ENCODE measurements at places on chromosomes 12 and 14. TPM values are rescaled to one million over a fixed set of nuclear protein-coding genes. Genes with fewer than 3 reads are reported as not detected.

DNA sequence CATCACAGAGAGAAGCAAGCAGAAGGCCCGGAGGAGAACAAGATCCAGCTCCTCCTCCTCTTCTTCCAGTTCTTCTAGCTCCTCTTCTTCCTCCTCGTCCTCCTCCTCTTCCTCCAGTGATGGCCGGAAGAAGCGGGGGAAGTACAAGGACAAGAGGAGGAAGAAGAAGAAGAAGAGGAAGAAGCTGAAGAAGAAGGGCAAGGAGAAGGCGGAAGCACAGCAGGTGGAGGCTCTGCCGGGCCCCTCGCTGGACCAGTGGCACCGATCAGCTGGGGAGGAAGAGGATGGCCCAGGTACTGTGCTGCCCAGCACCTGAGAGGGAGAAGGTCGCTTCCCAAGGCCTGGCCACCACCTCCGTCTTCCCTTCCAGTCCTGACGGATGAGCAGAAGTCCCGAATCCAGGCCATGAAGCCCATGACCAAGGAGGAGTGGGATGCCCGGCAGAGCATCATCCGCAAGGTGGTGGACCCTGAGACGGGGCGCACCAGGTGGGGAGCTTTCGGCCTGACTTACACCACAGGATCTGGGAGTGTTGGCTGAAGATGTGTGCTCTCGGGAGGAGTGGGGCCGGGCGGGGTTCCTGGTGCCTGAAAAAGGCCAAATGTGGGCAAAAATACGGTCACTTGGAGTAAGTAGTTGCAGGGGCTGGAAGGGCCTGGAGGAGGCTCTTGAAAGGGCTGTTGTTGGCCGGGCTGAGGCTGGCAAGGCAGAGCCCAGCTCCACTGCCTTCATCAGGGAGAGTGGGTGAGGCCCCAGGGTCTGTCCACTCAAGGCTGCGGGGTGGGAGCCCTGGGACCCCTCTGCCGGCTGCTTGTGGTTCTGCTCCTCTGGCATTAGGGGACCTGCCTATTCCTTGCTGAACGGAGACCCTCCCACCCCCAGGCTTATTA lies 1.4 kb downstream of the ARL6IP4 start:
- DNase-seq: no peak

GRCh38 chr14:22164616-22165015 lies 424.4 kb downstream of the DAD1 start:
- no peak for DNase-seq

- DNase-seq: no peak
Measured at GRCh38 chr12:18139989-18140596, 50.1 kb upstream of the RERGL start.

DNA sequence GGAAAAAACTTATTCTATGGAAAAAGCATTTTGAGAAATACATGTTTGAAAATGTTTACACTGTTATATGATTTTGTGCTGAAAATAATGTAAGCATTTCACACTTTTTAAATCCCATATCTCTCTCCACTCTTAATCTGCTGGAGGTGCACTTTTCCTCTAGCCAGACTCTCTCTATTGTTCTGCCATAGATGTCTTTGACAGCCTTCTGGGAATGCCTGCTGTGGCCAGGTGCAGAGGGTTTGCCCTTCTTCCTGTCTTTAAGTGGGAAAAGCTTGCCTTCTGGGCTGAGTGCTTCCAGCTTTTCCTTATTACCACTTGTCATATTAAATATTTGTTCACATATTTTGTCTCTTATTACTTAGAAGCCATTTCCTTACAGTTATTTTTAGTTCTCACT lies 60.1 kb upstream of the PPM1H start:
- no peak for DNase-seq

Gene ASPG
- total RNA-seq: not detected

Gene CISTR
- total RNA-seq: not detected

Gene MYF5
- not detected for total RNA-seq

DNA sequence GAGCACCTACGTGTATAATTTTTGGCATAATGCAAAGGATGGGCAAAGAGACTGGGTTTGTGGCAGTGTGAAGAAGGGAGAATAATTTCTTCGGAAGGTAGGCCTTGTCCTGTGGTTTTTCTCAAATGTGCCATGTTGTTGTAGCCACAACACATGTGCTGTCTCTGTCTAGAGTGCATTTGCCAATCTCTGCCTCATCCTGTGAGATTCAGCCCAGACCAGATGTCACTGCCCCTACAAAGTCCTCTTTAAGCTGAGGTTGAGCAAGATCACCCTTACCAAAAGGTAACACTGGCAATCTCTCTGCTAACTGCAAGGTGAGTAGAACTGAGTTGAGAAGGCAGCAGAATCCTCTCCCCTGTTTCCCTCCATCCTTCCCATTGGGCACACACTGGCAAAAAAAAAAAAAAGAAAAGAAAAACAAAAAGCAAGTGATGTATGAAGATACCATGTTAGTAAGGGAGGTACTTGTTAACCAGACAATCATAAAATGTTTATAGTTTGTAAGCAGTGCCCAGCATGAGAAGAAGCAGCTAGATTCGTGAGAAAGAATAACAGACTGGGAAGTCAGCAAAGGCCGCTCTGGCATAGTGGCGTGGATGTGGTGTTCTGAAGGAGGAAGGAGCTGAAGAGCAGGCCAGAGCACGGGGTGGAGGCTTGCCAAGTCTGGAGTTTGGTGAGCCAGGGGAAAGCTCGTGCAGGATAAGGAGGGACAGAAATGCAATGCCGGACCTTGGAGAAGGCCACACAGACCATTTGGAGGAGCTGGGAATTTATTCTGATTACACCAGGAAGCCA lies 18.9 kb downstream of the DYRK2 start:
- no peak for DNase-seq

Gene TESPA1
- total RNA-seq: 111 TPM

All from activated CD4-positive, alpha-beta memory T cell treated with anti-CD3 and anti-CD28 coated beads, Interleukin-2, amount 10 ng/mL, durations not matched to agents 7 days and 5 days (primary cell).